Mammary epithelial cell (primary cell): ENCODE measurements at places on chromosomes 1 and 21.

DNA sequence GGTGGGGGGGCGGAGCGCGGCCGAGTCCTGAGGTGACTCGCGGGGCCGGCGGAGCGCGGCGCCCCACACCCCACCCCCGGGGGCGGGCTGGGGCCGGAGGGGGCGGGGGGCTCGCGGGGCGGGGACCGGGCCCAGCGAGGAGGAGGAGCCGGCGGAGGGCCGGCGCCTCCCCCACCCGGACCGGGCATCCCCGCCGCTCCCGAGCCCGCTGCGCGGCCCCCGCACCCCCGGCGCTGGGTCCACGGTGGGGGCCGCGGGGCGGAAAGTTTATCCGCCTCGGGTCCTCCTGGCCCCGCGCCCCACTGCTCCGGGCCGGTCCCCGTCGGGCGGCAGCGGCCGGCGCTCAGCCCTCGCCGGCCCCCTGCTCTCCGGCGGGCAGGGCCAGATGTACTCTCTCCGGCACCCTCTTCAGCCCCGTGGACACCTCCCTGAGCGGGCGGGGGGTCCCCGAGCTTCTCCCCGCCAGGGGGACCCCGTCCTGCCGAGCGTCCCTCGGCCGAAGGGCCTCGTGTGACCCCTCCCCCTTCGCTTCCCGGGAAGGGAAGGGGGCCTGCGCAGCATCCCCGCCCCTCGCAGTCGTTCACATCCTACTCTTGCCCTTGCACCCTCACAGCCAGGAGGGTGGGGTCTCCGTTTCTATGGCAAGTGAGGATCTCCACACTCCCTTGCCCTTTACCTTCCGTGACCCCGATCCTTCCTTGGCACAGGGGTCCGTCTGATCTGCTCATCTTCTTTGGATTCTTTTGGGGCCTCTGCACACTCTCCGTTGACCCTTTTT lies 663 bp downstream of the CAMTA1 start:
- peak; percentile 12 for DNase-seq

DNA sequence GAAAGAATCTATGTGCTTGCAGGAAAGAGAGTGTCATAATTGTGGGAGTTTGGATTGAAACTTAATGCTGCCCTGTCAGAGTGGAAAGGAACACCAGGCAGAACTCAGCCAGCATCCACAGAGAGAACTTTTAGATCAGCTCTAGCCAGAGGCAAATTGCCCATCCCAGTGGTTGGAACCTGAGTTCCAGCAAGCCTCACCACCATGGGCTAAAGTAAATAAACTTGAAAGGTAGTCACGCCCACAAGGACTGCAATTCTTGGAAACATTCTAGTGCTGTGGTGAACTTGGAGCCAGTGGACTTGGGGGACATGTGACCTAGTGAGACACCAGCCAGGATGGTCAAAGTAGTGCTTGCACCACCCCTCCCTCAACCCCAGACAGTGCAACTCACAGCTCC lies 571.6 kb downstream of the LRRIQ3 start:
- DNase-seq, result peak; percentile 0

- DNase-seq, result no peak
Observed at GRCh38 chr1:30683699-30684098, 39.7 kb downstream of the MATN1 start.

DNA sequence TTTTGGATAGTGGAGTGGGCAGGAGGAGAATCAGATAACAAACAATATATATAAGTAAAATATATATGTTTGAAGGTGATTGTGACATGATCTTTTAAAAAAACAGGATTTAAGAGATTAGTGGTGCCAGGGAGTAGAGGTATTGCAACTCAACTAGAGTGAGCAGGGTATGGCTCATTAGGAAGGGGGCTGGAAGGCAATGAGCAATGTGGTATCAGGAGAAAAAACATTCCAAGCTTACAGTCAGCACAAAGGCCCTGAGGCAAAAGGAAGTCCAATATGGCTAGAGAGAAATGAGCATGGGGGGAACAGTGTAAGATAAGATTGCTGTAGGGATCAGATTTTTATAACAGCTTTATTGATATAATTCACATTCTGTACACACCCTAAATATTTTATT lies 5.3 kb upstream of the GADD45A start:
- peak; percentile 91 for DNase-seq

DNA sequence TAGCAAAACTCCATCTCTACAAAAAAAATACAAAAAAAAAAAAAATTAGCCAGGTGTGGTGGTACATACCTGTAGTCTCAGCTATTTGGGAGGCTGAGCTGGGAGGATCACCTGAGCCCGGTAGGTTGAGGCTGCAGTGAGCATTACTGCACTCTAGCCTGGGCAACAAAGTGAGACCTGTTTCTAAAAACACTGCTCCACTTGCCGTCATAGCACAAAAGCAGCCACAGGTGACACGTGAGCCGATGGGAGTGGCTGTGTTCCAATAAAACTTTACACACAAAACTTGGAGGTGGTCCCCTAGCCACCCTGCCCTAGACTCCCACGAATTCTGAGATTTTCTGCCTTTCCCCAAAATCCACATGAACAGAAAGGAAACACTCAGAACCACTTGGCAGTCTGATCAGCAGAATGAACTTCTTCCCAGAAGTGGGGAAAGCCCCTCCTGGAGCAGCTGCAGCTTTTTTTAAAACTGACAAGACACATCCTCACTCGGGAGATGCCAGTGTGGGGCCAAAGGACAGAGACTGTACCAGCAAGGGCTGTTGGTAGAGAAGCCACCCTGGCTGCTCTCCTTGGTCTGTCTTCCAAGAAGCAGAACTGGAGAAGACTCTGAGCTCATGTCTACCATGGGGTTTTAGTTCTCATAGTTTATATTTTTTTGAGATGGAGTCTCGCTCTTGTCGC lies 23.3 kb downstream of the PLEKHM2 start:
- DNase-seq, result no peak

GRCh38 chr1:112317611-112318062 lies 78.4 kb upstream of the CTTNBP2NL start:
- DNase-seq, result no peak

- DNase-seq, result no peak
Observed at GRCh38 chr21:39651206-39651605, 38.5 kb downstream of the B3GALT5 start.

- DNase-seq, result no peak
Observed at GRCh38 chr1:163395790-163396189, 74.0 kb downstream of the NUF2 start.

DNA sequence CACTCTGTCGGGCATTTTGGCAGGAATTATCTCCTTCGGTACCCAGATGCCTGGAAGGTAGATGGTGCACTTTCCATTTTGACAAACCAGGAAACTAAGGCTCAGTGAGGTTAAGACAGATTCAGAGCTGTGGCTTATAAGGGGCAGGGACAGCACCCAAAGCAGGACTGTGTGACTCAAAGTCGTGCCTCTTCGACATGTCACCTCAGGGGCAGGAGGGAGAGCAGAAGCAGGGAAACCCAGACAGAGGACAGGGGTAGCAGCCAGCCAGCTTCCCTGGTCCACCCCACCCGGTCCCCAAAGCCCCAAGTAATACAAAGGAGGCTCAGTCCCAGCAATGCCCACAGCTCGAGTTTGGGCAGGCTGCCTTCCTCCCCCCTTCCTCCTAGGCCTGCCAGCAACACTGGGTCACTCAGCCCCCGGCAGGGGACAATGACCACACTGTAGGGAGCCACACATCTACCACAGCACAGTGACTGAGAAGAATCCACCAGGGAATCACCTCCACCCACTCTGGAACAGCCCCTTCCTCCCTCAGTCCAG lies 2.5 kb downstream of the RHOC start:
- no peak for DNase-seq

GRCh38 chr1:224700918-224701531 lies 84.9 kb downstream of the CNIH3 start:
- no peak for DNase-seq
